Femur (tissue), 1 donor: ENCODE measurements at places on chromosomes 1 and 21.

DNA sequence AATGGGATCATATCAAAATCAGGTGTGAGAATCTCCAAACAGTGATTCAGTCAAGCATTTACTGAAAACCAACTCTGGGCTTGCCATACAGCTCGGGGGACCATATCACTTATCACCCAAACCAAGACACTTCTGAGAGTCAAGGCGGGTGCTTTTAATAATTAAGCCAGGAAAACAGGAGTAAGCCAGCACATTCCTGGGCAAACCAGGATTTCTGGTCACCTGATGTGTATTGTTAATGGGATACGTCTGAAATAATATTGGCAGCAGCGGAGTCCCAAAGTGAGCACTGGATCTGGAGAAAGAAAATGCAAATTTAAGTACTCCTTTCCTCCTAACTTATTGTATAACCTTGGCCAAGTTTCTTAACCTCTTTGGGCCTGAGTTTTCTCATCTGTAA lies 17.6 kb downstream of the OSCP1 start:
- no peak for DNase-seq

- DNase-seq, result no peak
These were observed 12.8 kb upstream of the S100A2 start for GRCh38 chr1:153578490-153578889.

DNA sequence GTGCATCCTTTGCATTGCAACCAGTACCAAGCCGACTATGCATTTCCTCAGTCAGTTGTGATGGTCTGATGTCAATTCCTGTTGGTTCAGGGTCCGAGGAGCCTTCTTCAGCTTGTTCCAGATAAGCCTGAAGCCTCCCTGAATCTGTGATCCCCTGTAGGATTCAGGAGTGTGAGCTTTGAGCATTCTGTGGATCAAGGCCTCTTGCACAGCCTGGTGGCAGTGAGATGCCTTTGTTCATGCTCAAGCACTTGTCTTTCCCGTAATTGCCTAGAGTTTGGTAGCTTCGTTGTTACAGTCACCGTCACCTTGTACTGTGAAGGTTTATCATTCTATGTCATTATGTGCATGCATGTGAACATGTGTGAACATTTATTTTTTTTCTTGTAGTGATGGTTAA lies 103.5 kb downstream of the PBX1 start:
- DNase-seq, result no peak

- no peak for DNase-seq
These were observed 162.0 kb upstream of the SYT6 start for GRCh38 chr1:114315631-114316030.
